ENCODE measurements at places on chromosomes 7 and 10.
A peak's percentile ranks its signal among the peaks of the same experiment; 100 is the strongest.

GRCh38 chr10:27815261-27815660, 69.6 kb upstream of the MKX start:
- no peak for DNase-seq

- no peak for DNase-seq
These were observed 77.8 kb downstream of the PROSER2 start for GRCh38 chr10:11901036-11901301.

DNA sequence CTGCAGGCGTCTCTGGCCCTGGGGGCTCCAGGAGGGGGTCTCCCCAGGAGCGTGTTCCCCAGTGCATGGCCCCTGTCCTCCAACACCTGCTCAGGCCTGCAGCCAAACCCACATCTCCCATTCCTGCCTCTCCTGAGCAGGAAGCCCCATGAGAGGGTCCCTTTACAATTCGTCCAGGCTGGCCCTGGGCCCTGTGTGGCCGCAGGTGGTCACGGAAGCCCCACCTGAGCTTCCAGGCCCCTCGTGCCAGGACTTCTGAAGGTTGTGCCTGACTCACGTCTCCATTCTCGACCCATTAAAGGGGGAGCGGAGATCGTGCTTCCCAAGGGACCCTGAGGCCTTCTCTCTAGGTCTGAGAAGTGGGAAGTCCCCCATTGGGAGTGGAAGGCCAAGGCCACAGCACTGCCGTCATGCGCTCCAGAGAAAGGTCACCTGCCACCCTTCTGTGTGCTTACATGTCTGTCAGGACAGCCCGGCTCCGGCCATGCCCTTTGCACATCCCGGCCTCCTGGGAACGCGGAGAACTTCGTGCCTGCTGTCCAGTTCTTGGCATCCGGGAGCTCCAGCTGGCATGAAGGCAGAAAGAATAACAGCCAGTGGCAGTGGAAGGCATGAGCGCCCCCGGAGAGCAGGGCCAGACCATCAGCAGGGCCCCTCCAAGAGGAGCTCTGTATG, 382.3 kb downstream of the DNAJB6 start:
- no peak for DNase-seq

GRCh38 chr7:33593611-33594010, 311.7 kb upstream of the BMPER start:
- DNase-seq, result no peak

DNA sequence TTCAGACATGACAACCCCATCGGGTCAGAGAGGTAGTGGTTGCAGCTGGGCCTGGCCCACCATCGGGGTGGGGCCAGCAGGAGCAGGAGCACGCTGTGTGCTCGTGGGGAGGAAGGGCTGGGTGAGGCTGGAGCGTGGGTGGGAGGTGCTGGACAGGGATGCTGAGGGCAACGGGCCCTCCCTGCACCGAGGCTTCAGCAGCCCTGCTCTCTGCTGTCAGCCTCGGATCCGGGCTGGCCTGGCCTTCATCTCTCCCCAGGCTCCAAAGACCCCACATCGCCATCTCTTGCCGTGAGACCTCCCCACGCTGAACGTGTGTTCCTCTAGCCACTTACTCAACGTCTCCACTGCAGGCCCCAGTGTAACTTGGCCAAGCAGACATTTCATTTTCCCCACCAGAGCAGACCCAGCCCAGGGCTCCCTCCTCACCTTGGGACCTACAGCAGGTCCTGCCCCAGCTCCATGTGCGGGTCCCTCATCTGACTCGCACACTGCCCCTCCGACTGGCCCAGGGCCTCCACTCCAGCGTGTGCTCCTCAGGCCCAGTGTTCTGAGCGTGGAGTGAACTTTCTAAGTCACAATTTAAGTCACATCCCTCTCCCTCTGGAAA, 462.4 kb downstream of the DNAJB6 start:
- DNase-seq, result no peak

DNA sequence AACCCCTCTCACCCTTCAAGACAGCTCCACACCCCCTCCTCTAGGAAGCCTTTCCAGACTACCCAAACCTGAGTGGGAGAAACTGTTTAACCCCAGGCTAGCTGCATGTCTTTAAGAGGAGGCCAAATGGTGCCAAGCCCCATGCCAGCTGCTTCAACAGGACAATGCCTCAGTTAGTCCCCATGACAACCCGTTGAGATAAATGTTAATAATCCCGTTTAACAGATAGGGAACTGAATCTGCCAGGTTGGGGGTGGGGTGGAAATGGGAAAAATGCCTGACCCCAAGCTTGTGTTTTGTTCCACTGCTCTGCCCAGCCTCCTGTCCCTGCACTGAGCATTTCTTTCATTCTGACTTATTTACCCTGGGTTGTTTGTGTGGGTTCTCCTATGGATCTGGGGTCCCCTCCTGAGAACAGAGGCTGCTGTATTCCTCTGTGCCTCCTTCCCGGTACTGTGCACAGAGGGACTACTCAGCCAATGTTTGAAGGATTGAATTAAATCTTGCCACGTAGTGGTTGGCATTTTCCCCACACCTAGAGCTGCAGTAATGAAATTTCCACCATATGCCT, 452.6 kb upstream of the ZMIZ1 start:
- DNase-seq, result no peak

DNA sequence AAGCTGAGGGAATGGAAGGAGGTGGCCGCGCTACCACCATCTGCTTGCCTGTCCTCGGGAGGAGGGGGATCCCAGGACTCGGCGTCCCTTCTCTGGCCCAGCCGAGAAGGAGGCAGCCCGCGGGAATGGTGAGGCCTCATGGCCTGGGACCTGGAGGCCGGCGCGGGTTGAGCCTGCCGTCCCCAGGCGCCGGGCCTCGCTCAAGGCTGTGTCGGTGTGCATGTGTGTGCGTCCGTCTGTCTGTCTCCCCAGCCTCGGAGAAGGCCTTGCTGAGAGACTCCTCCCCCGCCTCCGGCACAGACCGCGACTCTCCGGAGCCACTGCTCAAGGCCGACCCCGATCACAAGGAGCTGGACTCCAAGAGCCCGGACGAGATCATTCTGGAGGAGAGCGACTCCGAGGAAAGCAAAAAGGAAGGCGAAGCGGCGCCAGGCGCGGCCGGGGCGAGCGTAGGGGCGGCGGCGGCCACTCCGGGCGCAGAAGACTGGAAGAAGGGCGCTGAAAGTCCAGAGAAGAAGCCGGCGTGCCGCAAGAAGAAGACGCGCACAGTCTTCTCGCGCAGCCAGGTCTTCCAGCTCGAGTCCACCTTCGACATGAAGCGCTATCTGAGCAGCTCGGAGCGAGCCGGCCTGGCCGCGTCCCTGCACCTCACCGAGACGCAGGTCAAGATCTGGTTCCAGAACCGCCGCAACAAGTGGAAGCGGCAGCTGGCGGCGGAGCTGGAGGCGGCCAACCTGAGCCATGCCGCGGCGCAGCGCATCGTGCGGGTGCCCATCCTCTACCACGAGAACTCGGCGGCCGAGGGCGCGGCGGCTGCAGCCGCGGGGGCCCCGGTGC, 1.3 kb downstream of the HMX3 start:
- DNase-seq, result no peak

- DNase-seq, result no peak
These were observed 29.7 kb downstream of the PIP4K2A start for GRCh38 chr10:22684699-22685098.

- DNase-seq, result no peak
These were observed 6.1 kb downstream of the DBF4 start for GRCh38 chr7:87882151-87882937.

- DNase-seq, result no peak
These were observed 232.7 kb upstream of the CHRM2 start for GRCh38 chr7:136635751-136636150.

DNA sequence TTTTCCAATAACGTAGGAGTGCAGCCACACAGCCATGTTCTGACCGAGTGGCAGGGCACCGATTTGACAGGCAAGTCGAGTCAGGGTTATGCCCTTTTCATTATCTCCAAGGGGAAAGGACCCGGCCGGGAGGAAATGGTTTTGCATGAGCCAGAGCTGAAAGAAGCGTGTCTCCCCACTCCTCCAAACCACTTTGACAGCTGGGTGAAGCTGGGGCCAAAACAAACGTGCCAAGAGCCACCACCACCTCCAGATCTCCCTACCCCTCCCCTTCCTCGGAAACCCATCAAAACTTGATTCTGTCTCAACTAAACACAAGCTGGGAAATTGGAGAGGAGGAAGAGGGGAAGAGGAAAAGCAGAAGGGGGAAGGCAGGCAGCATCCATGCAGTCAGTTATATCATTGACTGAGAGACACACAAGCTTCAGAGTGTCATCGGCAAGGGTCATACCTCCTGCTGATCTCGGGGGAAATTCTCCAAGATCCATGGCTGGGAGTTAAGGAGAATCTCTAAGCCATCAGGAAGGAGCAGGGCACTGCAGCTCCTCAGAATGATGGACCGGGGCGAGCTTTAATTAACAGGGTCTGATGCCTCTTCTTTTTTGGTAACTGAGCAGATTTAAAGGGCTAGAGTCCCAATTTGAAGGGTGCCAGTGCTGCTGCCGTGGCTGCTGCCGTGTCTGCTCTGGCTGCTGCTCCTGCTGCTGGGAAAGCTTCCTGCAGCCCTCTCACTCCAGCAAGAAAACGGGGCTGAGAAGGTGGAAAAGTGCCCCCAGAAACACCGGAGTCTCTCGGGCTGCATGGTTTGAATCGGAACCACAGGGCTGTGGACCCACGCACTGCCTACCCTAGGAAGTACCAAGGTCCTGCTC, 34.7 kb upstream of the CALN1 start:
- DNase-seq, result no peak

GRCh38 chr10:25017154-25017590, 760 bp downstream of the THNSL1 start:
- DNase-seq, result no peak

DNA sequence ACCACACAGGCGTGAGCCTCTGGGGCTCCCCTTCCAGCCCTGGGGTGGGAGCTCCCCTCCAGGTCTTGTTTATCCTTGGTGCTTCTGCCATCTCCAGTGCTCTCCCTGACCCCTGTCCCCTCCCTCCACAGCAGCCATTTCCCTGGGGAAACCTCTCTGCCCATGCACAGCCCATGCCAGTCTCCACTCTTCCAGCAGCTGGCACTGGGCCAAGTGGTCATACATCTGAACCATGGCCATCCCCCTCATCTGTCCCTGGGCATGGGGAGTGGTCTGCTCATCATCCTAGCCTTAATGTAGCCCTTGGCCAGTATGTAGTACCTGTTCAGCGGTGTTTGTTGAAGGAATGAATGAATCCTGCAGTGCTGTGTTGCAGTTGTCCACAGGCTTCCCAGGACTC, 172.4 kb upstream of the ZNF32 start:
- DNase-seq, result no peak

DNA sequence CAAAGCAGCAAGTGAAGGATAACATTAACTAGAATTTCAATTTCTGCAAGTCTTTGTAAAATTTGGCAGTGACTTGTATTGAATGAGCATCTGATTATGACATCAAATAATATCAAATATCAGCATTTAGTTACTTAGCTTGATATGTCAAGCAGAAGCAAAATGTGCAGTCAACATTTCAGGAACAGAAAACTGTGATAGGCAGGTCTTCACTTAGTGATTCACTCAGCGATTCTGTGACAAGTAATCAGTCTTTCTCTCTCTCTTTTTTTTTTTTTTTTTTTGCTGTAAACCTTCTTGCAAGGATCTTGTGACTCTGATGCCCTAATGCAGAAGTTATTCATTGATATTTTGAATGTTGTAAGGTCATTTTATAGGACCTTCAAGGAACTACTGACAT, 307.1 kb downstream of the MTERF1 start:
- no peak for DNase-seq

- no peak for DNase-seq
These were observed 26.7 kb upstream of the MRLN start for GRCh38 chr10:59779756-59780533.

DNA sequence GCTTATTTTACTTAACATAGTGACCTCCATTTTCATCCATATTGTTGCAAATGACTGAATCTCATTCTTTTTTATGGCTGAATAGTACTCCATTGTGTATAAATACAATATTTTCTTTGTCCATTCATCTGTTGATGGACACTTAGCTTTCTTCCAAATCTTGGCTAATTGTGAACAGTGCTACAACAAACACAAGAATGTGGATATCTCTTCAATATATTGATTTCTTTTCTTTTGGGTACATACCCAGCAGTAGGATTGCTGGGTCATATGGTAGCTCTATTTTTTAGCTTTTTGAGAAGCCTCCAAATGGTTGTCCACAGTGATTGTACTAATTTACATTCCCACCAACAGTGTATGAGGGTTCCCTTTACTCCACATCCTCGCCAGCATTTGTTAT, 58.0 kb downstream of the CREB5 start:
- no peak for DNase-seq

GRCh38 chr10:31142026-31142425, 110.4 kb upstream of the ZNF438 start:
- no peak for DNase-seq

DNA sequence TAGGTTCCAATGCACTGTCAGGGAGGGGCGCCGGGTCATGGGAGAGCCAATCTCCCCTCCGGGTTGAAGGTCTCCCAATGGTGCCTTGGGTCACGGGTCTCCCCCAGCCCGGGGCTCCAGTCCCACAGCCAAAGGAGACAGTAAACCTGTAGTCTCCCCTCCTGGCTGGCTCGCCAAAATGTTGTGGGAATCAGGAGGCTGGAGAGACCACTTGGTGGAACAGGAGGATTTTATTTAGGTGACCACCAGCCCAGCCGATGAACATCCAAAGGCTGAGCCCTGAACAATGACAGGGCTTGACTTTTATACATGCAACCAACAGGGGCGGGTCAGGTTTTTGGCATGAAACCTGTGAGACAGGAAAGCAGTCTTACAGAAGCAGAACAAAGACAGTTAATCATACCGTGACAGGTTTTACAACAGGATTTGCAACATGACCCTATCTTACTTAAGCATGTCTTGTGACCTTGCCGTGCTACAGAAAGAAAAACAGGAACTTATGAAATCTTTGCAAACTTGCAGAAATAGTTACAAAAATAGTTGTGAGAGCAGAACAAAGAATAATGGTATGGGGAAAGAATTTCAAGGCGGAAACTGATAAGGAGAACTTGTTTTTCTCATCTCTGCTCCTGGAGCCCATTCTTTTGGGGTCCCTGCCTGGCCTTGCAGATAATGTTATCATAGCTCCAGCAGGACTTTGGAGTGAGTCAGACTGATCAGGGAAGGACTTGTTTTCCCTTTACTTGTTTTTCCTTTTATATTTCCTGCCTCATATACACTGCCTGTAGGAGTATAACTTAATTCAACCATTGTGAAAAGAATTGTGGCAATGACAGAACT, 7.1 kb downstream of the ERV3-1 start:
- DNase-seq, result no peak

DNA sequence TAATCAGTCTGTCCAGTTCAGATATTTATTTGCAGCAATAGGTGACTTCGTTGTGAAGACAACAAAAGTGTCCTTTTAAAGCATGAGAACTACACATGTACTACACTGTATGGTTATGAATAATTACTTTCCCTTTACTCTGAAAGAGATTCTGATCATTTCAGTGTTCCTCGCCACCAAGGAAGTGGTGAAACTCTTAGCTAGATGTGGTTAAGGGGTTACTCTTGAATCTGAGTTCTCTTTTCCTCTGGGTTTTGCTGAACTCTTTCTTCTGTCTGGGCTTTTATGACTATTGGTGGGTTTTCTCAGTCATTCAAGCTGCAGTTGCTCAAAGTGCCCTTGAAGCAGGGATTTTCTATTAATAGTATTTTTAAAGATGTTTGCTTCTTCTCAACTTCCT, 127.9 kb upstream of the SEM1 start:
- peak; percentile 78 for DNase-seq

- DNase-seq, result no peak
These were observed 123.5 kb downstream of the KMT2C start for GRCh38 chr7:152312316-152312715.

- no peak for DNase-seq
These were observed 49.3 kb downstream of the CFAP46 start for GRCh38 chr10:132893090-132893489.

GRCh38 chr7:34612661-34613060, 45.4 kb upstream of the NPSR1 start:
- DNase-seq, result no peak

GRCh38 chr10:35577926-35578617, 27.1 kb upstream of the GJD4 start:
- no peak for DNase-seq
